Myocyte (in vitro differentiated cells): ENCODE measurements at places on chromosomes 13 and 19. TPM values are rescaled to one million over a fixed set of nuclear protein-coding genes. Genes with fewer than 3 reads are reported as not detected.

SH2D3A gene
- total RNA-seq = not detected in 2 replicates

DNA sequence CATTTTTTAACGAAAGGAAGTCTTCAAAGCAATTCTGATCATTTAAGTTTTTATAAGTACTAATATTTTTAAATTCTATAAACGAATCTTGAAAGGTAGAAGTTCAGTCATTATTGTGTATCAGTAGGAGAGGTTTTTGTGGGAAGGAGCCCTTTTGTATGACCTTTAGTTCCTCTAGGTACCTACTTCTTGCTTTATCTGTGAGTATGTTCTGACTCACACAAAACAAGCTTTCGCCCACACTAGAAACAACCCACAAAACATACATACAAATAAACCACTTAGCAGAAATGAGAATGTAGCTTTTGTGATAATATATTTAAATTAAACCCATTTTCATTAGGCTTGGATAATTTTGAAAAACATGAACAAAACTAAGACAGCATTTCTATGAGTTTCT is 27.8 kb downstream of the ERCC5 start:
- DNase-seq = no peak

- DNase-seq = peak; percentile 71
Measured at GRCh38 chr13:26184791-26185250, 37.3 kb downstream of the RNF6 start.

- no peak for DNase-seq
Measured at GRCh38 chr19:32171719-32172151, 173.7 kb upstream of the ZNF507 start.
